Activated T-helper 17 cell treated with anti-CD3 and anti-CD28 coated beads, Interleukin-2, amount 50 U/mL, for 72 hours (primary cell): ENCODE measurements at places on chromosomes 11 and 22.

DNA sequence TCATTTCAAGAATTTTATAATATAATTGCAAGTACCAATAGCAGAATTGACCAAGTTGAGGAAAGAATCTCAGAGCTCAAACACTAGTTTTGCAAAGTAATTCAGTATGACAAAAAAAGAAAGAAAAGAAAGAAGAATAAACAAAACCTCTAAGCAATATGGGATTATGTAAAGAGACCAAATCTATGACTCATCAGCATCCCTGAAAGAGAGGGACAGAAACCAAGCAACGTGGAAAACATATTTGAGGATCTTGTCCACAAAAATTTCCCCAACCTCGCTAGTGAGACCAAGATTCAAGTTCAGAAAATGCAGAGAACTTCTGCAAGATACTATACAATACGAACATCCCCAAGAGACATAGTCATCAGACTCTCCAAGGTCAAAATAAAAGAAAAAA, 203.7 kb upstream of the DDI1 start:
- ATAC-seq, result no peak

DNA sequence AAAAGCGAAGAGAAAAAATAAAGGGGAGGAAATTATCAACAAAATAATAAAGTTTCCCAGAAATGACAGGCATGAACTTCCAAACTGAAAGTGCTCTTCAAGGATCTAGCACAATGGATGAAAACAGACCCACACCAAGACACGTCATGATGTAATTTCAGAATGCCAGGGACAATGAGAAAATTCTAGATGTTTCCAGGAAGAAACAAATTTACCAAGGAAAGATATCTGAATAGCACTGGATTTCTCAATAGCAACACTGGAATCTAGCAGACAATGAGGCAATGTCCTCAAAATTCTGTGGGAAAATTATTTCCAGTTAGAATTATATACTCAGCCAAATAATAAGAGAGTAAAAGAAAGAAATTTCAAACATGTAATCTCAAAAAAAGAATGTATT, 46.0 kb downstream of the DENND5A start:
- ATAC-seq, result no peak

GRCh38 chr11:88280673-88281316, 56.7 kb downstream of the CTSC start:
- ATAC-seq, result no peak

- no peak for ATAC-seq
Measured at GRCh38 chr22:17906978-17907747, 117.2 kb downstream of the MICAL3 start.

DNA sequence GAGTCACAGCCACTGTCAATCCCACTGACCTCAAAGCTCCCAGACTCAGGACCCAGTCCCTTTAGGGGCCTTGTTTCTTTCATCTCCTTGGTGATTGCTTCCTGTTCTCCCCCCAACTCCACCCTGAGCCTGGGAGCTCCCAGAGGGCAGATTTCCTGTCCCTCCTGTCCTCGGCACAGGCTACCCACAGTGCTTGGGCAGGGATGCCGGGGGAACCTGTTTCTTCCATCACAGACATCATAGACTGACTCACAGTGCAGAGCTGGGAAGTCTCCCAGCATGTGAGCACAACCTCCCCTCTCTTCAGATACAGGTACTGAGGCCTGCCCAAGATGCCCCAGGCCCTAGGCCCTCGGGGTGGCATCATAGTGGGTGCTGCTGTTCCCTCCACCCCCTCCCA, 16.6 kb downstream of the TRIM29 start:
- ATAC-seq, result no peak

DNA sequence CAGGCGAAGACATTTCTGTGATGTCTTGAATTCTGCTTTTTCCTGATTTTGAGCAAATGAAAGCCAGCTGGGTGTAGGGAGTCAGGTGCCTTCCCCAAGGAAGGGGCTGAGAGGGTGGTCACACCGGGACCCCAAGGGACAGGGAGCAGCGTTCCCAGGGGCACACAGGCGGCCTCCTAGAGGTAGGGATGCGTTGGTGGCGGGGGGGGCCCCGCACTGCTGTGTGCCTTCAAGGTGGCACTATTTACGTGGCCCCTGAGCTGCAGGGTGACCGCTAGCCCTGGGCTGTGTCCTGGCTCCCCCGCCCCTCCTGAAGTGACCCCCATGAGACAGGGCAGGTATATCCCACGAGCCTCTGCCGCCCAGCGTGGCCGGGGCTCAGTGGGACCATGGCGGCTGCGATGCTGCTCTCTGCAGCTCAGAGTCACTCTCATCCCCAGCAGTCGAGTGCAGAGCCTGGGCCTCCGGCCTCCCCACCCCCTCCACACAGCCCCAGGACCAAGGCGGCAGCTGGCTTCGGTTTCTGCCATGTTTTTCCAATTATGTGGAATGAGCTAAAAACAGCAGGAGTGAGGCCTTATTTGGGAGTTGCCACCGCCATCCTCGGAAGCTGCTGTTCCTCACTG, 60.9 kb downstream of the LRP5 start:
- ATAC-seq, result no peak

GRCh38 chr11:102666331-102666957, 39.1 kb downstream of the MMP27 start:
- no peak for ATAC-seq

- ATAC-seq, result peak; percentile 86
Measured at GRCh38 chr11:114159802-114160632, 100.5 kb downstream of the ZBTB16 start.

- ATAC-seq, result no peak
Measured at GRCh38 chr11:43693731-43694130, 13.2 kb downstream of the HSD17B12 start.

DNA sequence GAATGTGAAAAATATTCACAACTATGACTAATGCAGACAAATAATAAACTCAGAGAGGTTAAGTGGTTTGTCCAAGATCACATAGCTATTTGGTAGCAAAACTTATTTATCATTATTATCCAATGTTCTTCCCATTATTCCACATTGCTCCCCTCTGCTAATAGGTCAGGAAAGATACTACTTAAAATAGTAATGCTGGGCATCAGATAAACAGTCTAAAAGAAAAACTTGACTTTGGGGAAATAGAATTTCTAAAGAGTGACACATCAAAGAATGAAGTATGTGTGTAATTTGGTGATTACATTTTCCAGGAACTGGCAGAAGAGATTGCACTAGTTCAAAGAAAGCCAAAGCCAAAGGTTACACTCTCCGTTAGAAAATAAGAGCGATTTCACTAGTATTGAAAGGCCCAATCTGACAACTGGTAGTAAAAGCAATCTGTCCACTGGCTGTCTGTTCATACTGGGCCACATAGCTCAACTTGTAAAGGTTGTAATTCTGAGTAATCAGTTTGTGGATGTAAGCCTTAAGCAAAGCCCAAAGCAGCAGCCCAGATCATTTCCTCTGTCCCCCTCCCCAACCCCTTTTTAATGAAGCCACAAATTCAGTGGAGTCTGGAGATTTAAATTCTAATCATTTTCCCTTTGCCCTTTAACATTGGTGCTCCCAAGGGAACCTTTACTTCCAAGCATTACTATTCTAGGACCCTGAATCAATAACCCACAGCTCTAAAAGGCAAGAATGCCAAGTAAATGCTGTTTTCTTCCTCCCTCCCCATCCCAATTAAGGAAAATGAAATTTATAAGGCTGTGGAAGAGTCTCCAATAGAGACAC, 283.5 kb downstream of the TTC28 start:
- ATAC-seq, result peak; percentile 75

GRCh38 chr11:93734427-93735222, 6.7 kb downstream of the TAF1D start:
- ATAC-seq, result no peak

GRCh38 chr22:42805016-42805997, 51.8 kb downstream of the ARFGAP3 start:
- no peak for ATAC-seq

DNA sequence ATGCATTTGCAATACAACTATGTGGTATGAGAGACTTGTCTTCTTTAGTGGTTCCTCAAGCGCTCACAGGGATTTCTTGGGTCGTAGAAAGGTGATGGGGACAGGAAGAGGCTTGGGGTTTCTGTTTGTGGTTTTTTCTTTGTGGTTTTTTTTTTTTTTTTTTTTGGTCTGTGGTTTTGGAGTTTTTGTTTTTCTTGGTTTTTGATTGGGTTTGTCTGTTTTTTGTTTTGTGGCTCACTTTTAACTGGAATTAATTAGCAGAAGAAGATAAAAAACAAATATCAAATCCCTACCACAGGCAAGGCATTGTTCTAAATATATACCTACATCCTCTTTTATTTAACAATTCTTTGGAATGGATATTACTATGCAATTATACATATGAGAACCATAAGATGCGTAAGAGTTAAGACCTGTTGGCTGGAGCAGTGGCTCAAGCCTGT, 5.5 kb downstream of the TTC28 start:
- ATAC-seq, result peak; percentile 76

DNA sequence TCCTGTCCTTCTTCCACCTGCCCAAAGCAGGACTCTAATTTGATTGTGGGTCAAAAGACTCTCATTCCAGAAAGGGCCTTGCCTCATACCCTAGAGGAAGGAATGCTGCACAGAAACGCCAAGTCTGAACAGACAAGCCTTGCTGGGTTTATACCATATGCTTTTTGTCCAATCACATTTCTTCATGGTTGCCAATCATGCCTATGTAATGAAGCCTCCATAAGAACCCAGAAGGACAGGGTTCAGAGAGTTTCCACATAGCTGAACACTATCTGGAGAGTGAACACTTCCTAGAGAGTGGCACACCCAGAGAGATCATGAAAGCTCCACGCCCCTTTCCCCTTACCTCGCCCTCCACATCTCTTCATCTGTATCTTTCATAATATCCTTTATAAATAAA, 4.8 kb upstream of the SAA2 start:
- ATAC-seq, result no peak

GRCh38 chr11:61119571-61119970, 17.3 kb downstream of the CD5 start:
- ATAC-seq, result no peak

DNA sequence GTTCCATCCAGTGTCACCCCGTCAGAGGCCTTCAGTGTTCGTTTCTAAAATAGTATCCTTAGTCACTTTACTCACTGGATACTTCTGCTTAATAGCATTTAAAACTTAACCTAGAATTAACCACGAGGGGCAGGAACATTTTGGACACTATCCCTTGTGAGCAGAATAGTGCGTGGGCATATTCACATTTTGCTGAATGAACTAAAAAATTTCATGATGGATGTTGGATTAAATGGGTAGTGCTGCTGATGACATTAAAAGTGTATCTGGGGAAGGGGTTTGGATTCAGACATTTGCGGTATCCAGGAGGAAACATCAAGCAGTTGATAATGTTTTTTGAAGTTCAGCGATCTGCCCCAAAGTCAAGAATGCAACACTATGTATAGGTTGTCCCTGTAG, 750 bp upstream of the NAT10 start:
- ATAC-seq, result no peak

GRCh38 chr22:50443801-50444625, 30.8 kb downstream of the SBF1 start:
- ATAC-seq, result peak; percentile 3

- ATAC-seq, result no peak
Measured at GRCh38 chr22:25359601-25360261, 140.3 kb downstream of the CRYBB2 start.

DNA sequence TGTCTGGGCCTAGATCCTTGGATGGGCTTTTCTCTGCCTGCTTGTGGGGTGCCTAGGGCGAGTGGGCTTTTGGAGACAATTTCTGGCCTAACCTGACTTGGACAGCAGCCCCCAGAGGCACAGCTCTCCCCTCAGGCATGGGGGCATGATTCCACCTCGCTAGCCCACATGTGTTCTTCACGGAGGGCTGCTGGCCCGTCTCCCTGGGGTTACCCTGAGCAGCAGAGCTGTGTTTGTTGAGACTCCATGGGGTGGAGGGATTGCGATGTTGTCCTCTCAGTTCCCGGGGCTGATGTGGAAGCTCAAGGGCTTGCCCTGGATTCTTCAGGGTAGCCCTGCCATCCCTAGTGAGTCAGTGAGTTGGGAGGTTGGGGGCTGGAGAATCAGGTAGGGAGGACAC, 2.4 kb upstream of the LRRC75B start:
- ATAC-seq, result no peak

DNA sequence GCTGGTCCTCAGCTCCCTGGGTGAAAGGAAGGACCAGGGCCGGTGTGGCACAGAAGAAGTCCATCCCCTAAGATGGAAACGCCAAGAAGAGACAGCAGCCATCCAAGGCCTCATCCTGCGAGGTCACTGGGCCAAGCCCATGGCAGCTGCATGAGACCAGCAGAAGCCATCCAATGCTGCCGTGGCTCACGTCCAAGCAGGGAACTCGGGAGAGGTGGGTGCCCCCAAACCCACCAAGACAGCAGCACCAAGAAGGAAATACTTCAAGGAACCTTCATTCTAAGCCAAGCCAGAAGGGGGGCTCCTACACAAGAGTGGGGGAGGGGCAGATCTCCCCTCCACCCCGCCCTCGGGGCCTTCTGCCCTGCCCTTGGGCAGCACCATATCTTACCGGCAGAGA, 49.6 kb downstream of the IGSF9B start:
- no peak for ATAC-seq
